ENCODE measurements at places on chromosomes 1 and 21. TPM values are rescaled to one million over a fixed set of nuclear protein-coding genes. Genes with fewer than 3 reads are reported as not detected.

GRCh38 chr21:34996304-34997101 lies 52.6 kb downstream of the RUNX1 start:
- DNase-seq = no peak

The ADORA3 gene
- not detected for total RNA-seq

The MRAP gene
- not detected for total RNA-seq

DNA sequence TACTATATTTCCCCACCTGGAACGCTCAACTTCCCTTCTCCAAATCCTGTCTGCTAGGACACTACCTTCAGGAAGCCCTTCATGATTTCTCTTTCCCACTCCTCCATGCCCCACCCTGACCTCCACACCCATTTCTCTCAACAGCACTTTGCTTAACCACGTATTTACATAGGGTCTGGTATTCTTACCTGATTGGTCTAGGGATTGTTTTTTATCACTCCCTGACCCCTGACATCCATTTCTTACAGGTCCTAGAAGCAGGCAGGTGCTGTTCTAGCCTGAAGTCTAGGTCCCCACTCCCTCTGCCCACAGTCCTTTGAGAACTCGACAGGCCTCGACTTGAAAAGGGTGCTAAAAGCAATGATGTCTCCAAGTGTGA lies 47.5 kb downstream of the DMAP1 start:
- no peak for DNase-seq

GRCh38 chr1:215890438-215890837 lies 323.3 kb downstream of the KCTD3 start:
- no peak for DNase-seq

- DNase-seq = no peak
Measured at GRCh38 chr1:200359610-200360163, 50.1 kb downstream of the ZNF281 start.

The CCDC27 gene
- not detected for total RNA-seq

DNA sequence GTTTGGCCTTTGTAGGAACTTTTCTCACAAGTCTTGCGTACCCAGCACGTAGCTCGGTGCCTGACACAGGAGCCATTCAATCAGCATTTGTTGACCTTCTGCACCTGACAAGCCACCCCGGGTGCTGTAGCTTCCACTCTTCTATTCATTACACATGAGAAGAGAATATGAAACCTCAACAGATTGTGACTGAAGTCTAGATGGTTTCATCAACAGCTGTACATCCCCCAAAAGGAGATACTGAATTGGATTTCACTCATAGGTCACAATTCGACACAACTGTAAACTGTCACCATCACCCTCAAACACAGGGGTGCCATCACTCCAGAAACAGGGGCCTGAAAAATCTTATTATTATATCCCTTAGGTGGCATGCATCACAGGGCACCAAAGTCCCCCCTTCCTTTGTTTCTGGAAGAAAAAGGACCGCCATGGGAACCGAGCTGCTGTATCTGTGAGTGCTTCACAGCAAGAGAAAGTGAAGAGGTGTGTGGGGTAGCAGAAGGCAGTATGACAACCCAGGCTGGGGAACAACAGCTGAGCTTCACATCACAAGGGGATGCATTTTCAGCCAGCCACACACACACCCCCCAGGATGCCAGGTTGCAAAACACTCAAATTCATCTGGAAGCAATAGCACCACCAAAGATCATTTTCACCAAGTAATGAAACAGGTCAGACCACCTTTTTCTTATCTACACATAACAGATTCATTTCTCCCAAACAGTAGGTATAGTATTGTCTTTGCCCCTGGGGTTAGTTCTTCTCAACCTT lies 225.7 kb downstream of the TOMM20 start:
- DNase-seq = no peak

The LMX1A gene
- total RNA-seq = not detected

The OR2M3 gene
- total RNA-seq = not detected

DNA sequence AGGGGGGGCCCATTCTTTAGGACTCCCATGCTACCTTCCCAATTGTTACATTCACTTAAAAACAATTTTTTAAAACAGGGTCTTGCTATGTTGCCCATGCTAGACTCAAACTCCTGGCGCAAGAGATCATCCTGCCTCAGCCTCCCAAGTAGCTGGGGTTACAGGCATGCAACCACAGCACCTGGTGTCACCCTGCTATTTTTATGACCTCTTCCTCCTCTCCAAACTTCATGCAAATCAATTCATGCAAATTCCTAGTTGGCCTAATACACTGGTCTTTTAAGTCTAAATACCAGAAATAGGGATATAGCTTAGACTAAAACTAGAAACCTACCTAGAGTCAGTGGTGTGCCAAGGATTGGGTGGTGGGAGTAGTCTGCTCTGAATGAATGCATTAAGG lies 30.1 kb downstream of the CDKN2C start:
- DNase-seq = no peak

DNA sequence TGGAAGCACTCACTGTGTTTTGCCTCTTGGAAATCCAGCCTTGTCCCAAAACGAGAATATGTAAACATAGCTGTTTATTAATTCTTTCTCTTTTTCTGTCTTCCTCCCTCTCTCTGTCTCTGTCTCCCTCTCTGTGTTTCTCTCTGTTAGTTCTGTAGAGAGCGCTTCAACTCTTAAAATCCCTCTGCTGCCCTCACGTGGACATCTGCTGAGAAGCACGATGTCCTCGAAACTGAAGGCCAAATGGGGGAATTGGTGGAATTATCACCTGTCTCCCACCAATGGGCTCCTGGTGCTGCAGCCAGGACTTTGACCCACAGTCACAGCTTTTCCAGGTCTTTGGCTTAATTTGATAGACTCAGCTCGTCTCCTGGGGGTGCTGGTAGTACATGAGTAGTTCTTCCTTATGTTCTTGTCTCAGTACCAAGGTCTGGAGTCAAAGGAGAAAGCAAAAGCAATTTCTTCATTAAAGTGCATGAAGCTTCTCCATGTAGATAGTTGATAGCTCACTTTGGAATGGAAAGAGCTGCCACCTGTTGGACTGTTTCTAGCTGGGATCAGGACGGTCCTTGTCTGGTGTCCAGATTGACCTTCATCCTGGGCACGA lies 5.5 kb upstream of the GBP6 start:
- DNase-seq = no peak

- DNase-seq = no peak
Measured at GRCh38 chr1:204102739-204103430, 30.0 kb downstream of the SOX13 start.

GRCh38 chr1:210360852-210361477 lies 32.3 kb downstream of the HHAT start:
- no peak for DNase-seq

DNA sequence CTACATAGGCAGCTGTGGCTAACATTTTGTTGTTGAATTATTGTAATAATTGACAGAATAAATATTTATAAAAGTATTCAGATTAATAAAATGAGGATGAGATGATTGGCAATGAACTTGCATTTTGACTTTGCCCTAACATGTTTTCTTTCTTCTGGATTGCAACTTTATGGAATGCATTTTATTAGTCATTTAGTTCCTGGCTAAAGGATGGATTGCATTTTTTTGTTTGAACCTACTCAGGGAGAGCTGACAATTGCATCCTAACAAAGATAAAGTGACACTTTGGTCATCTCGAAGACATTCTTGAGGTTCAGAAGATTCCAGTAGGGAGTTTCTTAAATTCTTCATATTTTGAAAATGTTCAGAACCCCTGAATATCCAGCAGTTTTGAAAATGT lies 37.5 kb downstream of the PGM1 start:
- no peak for DNase-seq

DNA sequence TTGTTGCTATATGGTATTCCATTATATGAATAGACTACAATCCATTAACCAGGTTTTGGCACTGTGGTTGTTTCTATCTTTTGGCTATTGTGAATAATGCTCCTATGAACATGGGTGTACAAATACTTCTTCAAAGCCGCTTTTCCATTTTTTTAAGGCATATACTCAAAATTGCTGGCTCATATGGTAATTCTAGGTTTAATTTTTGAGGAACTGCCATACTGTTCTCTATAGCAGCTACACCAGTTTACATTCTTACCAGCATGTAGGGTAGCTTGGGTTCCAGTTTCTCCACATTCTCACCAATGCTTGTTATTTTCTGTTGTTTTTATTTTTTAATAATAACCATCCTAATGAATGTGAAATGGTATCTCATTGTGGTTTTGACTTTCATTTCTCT lies 19.9 kb upstream of the AGO1 start:
- no peak for DNase-seq

DNA sequence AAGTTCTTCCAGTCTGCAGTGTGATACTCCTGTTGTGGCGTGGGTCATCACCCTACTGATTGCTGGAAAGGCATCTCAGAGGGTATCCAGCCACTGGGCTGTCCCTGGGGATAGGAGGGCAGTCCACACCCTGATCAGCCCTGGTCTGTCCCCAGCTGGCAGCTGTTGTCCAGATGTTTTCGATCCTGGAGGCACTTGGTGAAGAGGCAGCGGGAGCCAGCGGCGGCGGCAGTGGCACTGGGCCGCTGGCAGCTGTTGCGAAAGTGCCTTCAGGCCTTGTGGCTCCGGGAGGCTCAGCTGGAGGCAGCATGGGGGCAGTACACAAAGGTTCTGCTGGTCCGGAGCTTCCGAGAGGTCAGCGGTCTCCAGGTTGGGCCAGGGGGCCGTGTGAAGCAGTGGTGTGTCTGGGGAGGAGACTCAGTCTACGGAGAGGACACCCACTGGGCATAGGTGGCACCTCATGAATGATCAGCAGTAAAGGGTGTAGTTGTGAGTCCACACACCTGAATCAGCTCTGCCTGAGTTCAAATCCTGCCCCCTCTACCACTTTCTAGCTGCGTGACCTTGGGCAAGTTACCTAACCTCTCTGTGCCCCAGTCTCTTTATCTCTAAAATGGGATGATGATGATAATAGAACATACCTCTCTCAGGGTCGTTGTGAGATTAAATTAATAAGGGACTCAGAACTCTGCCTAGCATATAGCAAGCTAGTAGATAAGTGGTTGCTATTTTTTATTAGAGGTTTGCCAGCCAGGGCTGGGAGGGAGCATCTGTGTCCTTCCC lies 6.1 kb downstream of the C1orf167 start:
- no peak for DNase-seq

DNA sequence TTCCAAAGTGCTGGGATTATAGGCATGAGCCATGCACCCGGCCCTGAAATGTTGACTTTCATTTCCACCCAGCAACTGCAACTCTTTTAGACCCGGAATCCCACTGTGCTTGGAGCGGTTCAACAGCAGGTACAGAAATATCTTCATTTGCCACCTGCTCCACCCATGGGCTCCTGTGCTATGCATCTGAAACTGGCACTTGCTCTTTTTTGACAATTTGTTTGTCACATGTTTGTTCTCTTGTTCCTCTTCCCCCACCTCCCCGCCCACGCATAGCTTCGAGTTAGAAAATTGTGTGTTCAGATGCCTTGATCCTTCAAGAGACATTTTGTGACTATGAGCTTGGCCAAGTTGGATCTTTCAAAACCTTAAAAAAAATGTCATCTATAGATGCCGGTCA lies 2.4 kb upstream of the IFNLR1 start:
- no peak for DNase-seq

DNA sequence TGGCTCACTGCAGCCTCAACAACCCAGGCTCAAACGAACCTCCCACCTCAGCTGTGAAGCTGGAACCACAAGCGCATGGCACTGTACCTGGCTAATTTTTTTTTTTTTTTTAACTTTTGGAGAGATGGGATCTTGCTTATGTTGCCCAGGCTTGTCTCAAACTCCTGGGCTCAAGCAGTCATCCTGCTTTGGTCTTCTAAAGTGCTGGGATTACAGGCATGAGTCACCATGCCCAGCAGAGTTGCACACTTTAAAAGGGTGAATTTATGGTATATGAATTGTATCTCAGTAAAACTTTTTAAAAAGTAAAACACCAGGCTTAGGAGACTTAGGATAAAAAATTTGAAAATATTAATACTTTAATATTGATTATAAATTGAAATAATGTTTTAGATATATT lies 99.1 kb downstream of the CLEC20A start:
- DNase-seq = no peak

GRCh38 chr1:239930686-239931262 lies 160.9 kb upstream of the FMN2 start:
- peak; percentile 69 for DNase-seq

GRCh38 chr21:44734841-44735240 lies 23.5 kb upstream of the TSPEAR start:
- DNase-seq = no peak

DNA sequence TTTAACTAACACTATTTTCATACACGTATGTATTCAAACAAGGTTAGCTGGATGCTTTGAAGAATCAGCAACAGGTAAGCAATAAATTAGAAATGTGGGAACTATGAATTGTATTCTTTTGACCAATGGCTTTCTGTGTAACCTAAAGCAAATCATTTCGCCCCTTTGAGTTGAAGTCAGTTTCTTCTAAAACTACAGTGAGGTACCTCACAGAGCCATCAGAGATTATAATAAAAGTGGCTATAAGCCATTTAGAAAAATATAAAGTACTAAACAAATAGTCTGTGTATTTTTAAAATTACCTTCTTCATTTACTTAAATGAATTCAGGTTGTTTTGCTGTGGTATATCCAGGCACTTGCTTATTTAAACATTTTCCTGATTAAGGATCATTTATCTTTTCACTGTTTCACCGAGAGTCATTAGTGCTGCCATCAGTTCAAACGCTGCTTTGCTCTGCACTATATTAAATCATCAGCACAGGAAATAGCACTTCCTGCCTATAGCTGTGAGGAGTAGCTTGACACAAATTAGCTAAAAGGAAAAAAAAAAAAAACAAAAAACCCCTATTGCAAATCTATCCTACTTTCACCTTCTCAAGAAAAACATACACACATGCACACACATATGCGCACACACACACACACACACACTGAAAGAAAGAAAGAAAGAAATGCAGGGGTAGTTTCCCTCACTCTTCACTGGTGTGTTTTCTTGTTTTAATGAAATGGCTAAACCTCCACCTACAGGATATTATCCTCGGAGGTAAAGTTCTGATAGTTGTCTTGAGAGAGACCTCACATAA lies 39.8 kb upstream of the C1orf105 start:
- DNase-seq = no peak

DNA sequence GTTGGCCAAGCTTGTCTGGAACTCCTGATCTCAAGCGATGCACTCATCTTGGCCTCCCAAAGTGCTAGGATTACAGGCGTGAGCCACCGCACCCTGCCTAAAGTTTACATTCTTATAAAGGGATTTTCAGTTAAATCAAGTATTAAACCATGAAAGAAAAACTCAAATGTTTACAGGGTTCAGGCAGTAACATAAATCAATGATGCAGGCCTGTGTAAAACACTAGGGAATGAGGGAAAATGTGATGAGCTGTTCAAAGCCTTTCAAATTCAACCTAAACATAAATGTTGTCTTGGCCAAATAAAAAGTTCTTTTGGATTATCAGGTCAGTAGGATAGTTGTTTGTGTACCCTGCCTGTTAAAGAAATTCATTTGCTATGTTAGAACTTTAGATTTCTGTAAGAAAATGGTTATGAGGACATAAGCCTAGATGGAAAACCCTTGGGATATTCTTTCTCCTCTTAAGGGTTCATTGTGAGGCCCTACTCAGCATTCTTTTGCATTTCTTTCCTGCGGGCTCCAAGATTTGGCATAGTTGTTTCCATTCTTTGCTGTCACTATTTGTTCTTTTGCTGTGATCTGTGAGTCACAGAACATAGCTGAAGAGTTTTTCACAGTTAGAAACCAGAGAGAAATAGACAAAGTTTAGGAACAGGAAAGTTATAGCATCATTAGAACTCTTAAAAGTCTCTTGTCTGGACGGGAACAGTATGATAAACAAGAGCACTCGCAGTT lies 8.9 kb upstream of the ZRANB2 start:
- DNase-seq = no peak

- no peak for DNase-seq
Measured at GRCh38 chr1:197017558-197018146, 40.3 kb downstream of the CFHR5 start.
